Astrocyte (in vitro differentiated cells and primary cell): ENCODE measurements at places on chromosomes 12 and 14. TPM values are rescaled to one million over a fixed set of nuclear protein-coding genes. Genes with fewer than 3 reads are reported as not detected.
A peak's percentile ranks its signal among the peaks of the same experiment; 100 is the strongest.

GRCh38 chr14:102980409-102980810, 57.9 kb downstream of the AMN start:
- H3K27ac ChIP-seq = no peak overlapping the region
- H3K4me1 ChIP-seq = no peaks in the 10 kb centered on the region
- DNase-seq = no peak
- no peaks in the 10 kb centered on the region for H3K27me3 ChIP-seq

- no peak overlapping the region for H3K27ac ChIP-seq
- H3K4me1 ChIP-seq = no peaks in the 10 kb centered on the region
- peaks cover 30% of the 10 kb centered on the region for H3K27me3 ChIP-seq
Observed at GRCh38 chr12:52710730-52711129, 7.4 kb upstream of the KRT77 start.

- H3K27ac ChIP-seq = no peak overlapping the region
- peak; percentile 71 for DNase-seq
- peaks cover 3% of the 10 kb centered on the region for H3K27me3 ChIP-seq
Observed at GRCh38 chr14:91897106-91897701, 29.9 kb upstream of the TC2N start.

DNA sequence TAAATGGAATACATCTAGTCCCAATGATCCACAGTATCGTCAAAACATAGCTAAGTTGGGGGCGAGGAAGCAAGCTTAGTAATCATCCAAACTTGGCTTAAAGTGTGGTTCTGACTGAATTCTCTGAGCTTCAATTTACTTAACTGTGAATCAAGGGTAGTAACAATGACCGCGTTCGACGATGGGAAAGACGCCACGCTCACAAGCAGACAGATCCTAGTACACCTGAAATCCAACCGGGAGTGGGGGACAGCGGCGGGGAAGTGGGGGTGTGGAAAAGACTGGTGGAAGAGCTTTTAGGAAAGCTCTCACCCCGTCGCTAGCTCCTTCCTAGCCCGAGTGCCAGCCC, 433 bp downstream of the COX16 start:
- H3K27me3 ChIP-seq = no peaks in the 10 kb centered on the region
- no peaks in the 10 kb centered on the region for H3K36me3 ChIP-seq
- H3K4me3 ChIP-seq = peak overlapping the region; percentile 97
- H3K4me1 ChIP-seq = no peaks in the 10 kb centered on the region
- peak overlapping the region; percentile 73 for H3K27ac ChIP-seq
- no peak for DNase-seq

The SPX gene
- total RNA-seq = 19.8 and 26.1 TPM in 2 replicates
